ENCODE measurements at places on chromosomes 1 and 21.

DNA sequence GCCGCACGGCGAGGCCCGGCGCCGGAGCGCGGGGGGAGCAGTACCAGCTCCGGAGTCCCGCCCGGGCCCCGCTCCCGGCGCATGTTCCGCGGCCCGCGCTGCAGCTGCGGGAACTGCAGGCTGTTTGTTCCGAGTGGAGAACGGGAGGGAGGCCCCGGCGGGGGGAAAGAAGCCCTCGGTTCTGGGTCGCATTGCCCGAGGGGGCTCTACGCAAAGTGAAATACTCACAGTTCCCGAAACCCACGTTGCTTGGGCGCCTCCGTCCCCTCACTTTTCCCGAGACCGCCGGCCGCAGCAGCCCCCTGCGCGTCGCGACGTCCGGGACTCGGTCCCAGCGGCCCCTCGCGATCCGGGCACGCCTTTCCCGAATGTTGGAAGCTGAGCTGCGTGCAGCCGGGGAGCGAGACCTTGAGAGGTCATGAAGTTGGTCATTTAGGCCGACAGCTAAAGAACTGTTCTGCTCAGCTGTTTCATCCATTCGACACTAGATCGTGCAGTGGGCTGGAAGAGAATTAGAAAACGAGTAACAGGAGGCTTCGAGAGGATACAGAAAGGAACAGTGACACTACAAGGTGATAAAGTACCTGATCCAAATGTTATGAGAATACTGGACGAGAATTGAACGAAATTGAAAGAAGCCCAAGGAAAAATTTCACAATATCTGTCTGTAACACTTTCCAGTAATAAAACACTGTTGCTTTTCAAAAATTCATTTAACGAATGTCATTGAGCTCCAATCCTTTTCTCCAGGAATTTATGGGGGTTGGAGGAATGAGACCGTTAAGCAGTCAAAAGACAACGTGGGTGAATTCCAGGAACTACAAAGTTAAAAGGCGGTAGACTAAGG, 657 bp upstream of the LIN9 start:
- peak; percentile 21 for DNase-seq

DNA sequence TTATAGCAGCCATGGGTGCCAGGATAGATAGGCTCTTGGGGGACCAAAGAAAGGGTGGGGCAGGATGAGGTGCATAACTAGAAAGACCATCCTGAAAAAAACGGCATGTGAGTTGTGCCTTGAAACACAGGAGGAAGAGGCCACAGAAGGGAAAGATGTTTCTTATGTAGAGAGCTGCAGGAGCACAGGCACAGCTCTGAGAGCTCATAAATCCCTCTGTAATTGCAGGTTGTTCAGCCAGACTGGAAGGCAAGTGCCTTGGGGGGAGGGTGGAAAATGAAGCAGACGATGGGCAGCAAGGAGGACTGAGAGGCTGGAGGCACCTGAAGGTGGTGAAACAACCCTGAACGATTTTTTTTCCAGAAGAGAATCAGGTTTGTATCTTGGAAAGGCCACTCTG, 170.7 kb downstream of the NR5A2 start:
- DNase-seq, result peak; percentile 39

DNA sequence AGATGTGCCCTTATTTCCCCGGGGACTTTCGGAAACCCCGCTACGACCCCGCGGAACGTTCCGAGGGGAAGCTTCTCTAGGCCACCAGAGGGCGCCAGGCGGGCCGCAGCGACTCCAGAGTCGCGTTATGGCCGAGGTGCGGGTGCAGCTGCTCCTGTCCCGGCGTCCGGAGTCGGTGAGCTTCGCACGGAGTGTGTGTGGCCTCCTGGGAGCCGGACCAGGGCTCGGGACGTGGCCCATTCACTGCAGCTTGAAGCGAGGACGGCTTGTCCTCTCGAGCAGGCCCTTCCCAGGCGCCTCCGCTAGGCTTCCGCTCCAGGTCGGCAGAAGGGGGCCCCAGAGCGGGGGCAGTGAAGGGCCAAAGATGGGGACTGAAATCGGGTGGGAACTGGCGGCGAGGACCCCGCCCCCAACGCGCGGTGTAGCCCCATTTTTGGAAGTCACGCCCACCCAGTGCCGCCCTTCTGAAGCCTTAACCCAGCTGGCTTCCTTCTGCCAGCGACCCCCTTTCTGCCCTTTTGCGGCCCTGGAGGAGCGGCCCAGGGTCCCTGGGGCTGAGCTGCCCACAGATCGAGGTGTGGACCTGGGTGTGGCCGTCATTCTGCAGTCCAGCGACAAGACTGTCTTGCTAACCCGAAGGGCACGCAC, at the start of gene NUDT17:
TSS of gene NUDT17 (plus strand) at position 117 of the 648 bp plus-strand sequence. CDS start at position 128, 11 bp downstream.
- peak; percentile 84 for DNase-seq

- no peak for DNase-seq
These were observed 8.2 kb downstream of the LMNA start for GRCh38 chr1:156122519-156123355.

- no peak for DNase-seq
These were observed 48.2 kb downstream of the SLX9 start for GRCh38 chr21:44987886-44988606.

- DNase-seq, result no peak
These were observed 41.9 kb downstream of the PTPRF start for GRCh38 chr1:43572538-43572937.

- no peak for DNase-seq
These were observed 56.8 kb downstream of the LUZP1 start for GRCh38 chr1:23111600-23112535.

- no peak for DNase-seq
These were observed 141.3 kb downstream of the FCRL5 start for GRCh38 chr1:157411064-157411463.

- DNase-seq, result no peak
These were observed 29.4 kb upstream of the TMPRSS2 start for GRCh38 chr21:41537356-41537755.

GRCh38 chr1:52264530-52265115, 101.4 kb downstream of the CC2D1B start:
- no peak for DNase-seq

GRCh38 chr1:52553362-52554266, 722 bp upstream of the TUT4 start:
- DNase-seq, result peak; percentile 87

DNA sequence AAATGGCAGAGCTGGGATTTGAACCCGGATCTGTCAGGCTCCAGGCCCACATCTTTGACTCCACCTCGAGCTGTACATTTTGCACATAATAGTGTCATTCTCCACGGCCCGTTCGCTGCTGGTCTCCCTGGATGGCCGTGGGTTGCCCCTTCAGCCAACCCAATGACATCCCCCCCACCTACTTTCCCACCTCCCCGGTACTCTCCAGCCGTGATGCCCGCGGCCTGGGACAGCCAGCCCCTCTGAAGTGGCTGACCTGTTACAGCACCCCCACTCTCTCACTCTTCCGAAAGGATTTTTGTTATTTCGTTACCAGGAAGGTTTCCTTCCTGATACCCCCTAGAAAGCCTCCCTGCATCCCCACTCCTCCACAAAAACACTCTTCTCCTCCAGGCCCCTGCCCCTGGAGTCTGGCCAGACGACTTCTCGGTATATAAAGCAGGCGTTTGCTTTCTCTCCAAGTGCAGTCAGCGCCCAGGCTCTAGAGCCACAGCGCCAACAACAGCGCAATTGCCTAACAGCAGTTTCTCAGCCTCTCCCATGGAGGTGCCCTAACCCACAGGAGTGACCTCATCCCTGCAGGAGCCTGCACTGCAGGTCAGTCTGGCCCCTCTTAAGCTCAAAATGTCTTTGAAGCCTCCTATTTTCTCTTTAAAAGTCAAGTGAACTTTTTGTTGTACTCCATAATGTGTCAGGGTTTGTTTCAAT, 14.5 kb upstream of the GJB5 start:
- no peak for DNase-seq

GRCh38 chr1:159009287-159009686, 420 bp upstream of the IFI16 start:
- DNase-seq, result no peak

GRCh38 chr1:115727706-115728249, 40.7 kb downstream of the CASQ2 start:
- no peak for DNase-seq
